Progenitor cell of endocrine pancreas (in vitro differentiated cells): ENCODE measurements at places on chromosomes 5 and 9.

- no peak for DNase-seq
Measured at GRCh38 chr9:35832814-35833213, 3.8 kb downstream of the TMEM8B start.

DNA sequence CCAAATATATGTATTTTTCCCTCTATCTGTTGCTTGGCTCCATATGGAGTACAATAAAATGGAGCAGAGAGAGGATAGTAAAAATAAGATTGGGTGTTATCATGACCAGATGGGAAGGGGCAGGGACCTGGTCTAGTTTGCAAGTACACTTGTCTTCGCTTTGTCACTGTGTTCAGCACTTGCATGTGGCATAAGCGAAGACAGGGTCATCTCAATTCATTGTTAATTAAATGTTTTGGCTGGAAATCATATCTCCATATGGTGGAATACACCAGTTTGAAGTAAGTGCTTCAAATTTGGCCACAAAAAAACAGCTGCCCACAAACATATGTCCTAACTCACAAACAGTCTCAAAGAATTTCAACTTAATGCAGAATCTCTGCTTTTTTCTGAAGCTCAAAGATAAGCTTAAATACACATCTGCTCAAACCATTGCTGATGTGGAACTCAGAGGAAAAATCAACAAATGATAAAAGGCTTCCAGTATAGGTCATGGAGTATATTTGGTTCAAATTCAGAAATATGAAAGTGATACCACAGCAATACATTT, 865.4 kb downstream of the TLE4 start:
- DNase-seq = no peak

- no peak for DNase-seq
Measured at GRCh38 chr5:124783285-124783684, 36.8 kb upstream of the ZNF608 start.

DNA sequence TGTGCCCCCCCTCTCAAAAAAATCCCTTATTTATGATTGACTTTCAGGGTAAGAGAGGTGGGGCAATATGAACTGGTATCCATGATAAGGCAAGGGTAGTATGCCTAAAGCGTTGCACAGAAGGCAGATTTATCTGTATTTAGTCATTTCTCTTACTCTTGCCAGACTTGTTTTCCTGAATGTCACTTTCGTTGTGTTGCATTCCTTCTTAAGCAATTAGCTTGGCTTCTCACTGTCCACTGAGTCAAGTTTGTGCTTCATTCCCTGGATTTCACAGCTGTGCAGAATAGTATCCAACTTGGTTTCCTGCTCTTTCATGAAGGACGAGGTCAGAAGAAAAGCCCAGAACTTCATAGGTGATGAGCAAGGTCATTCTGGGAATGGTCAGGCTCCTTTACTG, 301.5 kb upstream of the ACTBL2 start:
- no peak for DNase-seq

DNA sequence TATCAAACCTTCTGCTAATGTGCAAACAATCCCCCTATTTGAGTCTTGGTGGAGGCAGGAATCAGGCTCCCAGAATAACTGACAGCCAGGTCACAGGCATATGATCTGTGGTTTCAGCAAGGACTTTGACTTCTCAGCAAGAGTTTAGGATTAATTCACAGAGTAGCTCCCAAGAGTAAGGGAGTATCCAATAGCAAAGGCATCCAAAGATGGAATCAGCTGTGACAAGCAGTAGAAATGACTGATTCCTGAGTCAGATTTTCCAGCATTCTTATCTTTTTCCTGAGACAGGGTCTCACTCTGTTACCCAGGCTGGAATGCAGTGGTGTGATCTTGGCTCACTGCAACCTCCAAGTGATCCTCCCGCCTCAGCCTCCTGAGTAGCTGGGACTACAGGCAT, 108.3 kb downstream of the EPB41L4A start:
- DNase-seq = no peak

DNA sequence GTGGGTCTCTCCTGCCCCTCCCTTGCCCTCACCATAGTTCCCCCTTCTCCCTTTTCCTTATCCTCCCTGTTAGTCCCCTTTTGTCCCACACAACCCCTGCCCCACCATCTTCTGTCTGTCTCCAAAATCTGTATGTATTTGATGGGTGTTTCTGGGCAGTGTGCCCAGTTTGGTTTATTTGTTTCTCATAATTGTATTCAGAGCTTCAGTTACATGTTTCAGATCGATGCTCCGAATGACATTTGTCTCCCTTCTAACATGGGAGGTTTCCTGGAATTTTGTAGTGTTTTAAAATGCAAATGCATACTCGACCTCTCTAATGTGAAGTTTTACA, 22.2 kb downstream of the FBXL7 start:
- DNase-seq = no peak

DNA sequence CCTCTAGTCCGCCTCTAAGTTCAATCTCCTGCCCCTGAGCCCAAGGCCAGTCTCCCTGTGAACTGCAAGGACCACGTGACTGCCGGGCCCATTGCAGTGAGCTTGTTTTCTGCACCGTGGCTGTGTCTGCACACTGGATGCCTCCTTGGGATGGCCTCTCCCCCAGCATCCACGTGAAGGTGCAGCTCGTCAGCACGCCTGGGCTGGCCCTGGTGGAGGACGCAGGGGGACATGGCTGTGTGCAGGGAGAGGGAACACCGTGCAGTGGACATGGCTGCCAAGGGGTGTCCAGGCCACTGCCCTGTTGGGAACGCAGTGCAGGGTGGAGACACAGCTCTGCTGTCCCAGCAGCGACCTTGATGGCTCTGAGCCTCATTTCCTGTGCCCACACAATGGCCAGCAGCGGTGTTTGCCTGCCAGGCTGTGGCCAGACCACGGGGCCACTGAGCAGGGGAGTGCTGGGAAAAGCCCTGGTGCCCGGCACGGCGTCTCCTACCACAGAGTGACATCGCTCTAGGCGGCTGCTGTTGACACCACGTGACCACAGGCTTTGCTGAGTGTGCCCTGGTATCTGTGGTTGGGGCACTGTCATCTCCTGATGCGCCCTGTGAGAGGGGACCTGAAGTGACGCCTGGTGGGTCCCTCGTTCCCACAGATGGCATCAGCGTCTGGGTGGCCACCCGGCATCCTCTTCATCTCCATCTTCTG, 26.9 kb upstream of the EXOC3 start:
- no peak for DNase-seq

- no peak for DNase-seq
Measured at GRCh38 chr5:81156732-81157131, 76.4 kb upstream of the CKMT2 start.

DNA sequence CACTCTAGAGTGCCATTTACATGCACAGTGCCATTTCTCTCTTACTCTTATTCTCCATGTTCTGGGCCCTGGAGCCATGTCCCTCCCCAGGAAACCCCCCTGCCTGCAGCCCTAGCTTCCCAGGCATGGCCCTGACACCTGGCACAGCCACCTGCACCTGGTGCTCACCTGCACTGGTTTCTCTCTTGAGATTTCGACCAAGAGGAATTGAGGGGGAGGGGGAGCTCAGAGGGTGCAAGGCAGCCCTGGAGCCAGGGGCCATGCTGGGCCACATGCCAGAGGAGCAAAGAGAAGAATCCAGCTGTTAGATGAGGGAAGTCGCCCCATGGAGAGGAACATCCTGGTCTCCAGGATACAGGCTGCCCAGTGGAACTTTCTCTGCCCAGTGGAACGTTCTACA, 65.0 kb upstream of the RAPGEF1 start:
- no peak for DNase-seq

DNA sequence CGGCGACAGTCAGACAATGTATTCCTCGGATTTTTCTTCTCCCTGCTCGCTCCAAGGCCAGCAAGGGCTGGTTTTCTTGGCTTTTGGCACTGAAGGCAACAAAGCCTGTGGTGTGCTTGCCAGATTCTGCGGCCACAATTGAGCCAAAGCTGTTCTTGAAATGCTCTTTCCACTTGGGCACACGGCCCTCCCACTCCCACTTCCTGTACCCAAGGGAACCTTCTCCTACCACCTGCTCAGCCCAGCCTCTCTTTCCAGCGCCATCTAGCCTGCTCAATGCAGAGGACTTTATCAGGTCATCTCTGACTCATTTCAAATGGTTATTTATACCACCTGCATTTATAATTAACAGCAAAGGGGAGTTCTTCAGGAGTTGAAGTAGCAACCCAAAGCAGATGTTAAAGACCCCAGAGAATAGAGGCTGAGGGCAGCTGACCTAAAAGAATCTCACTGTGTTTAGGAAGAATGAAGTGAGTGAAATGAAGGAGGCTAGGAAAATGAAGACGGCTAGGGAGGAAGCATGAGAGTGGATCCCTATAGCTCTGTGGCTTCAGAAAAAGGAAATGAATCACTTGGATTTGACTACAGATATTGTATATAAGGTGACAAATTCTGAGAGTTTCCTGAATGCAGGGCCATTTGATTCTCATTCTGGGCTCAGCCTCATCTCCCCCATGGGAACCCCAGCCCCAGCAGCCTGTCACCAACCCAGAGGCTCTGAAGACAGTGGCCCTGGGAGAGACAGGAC, 439.0 kb downstream of the ENC1 start:
- DNase-seq = no peak

DNA sequence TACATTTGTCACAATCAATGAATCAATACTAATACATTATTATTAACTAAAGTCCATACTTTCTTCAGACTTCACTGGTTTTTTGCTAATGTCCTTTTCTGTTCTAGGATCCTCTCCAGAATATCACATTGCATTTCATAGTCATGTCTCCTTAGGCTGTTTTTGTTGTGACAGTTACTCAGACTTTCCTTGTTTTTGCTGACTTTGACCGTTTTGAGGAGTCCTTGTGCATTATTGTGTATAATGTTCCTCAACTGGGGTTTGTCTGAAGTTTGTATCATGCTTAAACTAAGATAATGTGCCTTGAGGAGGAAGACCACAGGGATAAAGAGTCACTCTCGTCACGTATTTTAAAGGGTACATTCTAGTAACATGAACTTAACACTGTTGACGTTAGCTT, 376.9 kb downstream of the NTRK2 start:
- no peak for DNase-seq

DNA sequence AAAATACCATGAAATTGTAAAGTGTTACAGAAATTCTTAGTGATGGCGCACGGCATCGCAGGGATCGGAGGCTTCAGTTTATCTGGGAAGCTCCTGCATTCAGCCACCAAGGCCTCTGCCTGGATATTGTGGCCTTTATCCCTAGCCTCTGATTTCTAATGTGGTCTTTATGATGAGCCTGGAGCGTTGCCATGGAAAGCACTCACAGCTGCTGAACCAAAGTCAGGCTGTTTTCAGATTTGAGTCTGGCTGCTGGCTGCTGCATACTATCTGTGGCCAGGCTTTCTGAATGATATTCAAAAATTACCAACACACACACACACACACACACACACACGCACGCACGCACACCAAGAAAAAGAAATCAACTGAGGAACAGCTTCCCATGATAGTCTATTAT, 101.1 kb upstream of the ZNF366 start:
- no peak for DNase-seq

DNA sequence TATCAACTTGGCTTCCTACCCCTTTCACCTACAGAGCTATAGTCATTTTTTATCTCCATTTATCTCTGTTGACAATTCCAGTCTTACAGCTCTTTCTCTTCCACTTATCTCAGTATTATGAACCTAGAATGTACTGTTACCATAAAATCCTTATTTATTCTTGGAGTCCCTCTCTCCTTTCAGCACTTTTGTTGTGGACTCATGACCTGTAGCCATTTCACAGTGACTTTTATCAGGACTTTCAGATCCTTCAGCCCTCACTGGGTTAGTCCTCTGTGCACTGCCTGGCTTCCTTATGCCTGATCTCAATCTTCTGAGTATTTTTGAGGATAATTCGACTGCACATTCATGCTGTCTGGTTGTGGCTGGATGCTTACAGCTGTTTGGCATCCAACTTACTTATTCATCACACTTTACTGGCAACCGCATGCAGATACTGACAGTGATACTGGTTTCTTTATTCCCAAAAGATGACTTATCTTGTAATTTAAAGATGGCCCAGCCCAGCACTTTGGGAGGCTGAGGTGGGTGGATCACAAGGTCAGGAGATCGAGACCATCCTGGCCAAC, 293.3 kb downstream of the MAN2A1 start:
- no peak for DNase-seq

GRCh38 chr9:135260221-135261180, 173.0 kb downstream of the OLFM1 start:
- DNase-seq = no peak

DNA sequence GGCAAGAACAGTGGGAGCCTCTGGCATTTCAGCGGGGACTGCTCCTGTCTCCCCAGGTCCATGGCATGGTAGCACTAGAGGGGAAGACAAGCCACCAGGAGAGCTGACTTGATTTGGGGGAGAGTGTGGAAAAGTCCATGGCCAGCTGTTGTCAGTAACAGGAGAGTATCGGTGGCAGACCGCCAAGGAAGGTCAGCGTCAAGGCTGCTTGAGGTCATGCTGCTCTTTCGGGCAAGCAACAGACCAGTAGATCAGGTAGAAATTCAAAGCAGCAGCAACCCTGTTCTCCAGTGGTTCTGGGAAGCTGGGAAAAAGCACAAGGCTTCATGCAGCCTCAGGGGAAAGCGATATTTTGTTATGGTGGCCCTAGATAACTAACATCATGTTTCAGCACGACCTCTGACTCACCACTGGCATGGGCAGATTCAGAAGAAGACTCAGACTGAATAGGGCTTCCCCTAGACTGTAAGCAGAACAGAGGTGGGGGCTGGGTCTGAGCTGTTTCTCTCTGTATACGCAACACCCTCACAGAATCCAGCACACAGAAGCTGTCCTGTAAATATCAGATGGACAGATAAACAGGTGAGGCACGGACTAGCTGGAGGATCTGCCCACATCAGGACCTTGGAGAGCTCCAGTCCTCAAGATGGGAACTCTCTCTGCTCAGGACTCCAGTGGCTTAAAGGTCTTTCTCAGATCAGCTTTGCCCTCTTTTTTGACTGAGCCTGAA, 35.2 kb upstream of the PLEKHG4B start:
- DNase-seq = peak; percentile 46

DNA sequence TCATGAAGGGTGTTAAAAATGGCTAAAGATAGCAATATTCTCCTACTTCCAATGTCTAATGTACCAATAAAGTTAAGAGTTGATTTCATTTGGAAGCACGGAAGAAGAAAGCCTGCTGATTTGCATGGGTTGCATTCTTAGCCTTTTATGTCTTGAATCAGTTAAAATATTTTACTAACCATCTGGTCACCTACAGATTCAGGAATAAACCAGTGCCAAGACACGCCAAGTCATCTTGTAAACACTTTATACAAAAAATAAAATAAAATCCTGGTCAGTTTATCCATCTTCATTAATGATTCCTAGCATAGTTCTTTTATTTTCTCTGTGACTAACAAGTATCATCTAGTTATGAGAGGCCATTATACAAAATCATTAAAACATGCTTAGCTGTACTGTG, 1031.6 kb upstream of the WWC1 start:
- no peak for DNase-seq

GRCh38 chr5:39080597-39081204, 6.5 kb upstream of the RICTOR start:
- DNase-seq = peak; percentile 22

DNA sequence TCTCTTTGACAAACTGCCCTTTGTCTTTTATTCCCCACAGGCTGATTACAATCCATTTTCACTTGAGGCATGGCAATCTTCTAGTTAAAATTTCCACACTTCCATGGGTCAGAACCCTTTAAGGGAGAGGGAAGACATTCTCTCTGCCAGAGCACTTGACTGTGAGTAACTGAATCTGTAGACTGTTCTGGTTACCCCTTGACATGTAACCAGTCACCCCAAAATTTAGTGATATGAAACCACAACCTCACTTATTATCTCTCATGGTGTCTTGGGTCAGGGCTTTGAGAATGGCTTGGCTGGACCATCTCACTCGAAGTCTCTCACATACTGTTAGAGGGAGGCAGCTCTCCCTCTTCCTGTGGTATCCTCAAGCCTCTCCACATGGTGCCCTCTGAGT, 14.0 kb downstream of the ITGA2 start:
- DNase-seq = no peak

- no peak for DNase-seq
Measured at GRCh38 chr5:140349244-140349643, 2.8 kb upstream of the HBEGF start.
